ENCODE measurements at places on chromosomes 2 and 18. TPM values are rescaled to one million over a fixed set of nuclear protein-coding genes. Genes with fewer than 3 reads are reported as not detected.

GRCh38 chr2:234754126-234754525 is 197.7 kb upstream of the SH3BP4 start:
- no peaks in the 10 kb centered on the region for H3K36me3 ChIP-seq
- no peak overlapping the region for H3K27ac ChIP-seq
- no peak for ATAC-seq
- H3K4me3 ChIP-seq, result no peak overlapping the region
- no peaks in the 10 kb centered on the region for H3K27me3 ChIP-seq

- H3K27ac ChIP-seq, result no peak overlapping the region
- H3K4me3 ChIP-seq, result no peak overlapping the region
- H3K36me3 ChIP-seq, result no peaks in the 10 kb centered on the region
- no peak for ATAC-seq
- no peaks in the 10 kb centered on the region for H3K27me3 ChIP-seq
Measured at GRCh38 chr2:50535256-50535655, 496.7 kb downstream of the NRXN1 start.

- no peaks in the 10 kb centered on the region for H3K36me3 ChIP-seq
- ATAC-seq, result no peak
- H3K4me3 ChIP-seq, result no peak overlapping the region
- no peaks in the 10 kb centered on the region for H3K4me1 ChIP-seq
Measured at GRCh38 chr2:224847961-224848850, 132.0 kb upstream of the CCDC195 start.

- H3K27ac ChIP-seq, result no peak overlapping the region
- no peaks in the 10 kb centered on the region for H3K27me3 ChIP-seq
- H3K4me1 ChIP-seq, result no peaks in the 10 kb centered on the region
Measured at GRCh38 chr2:101135412-101136296, 15.5 kb downstream of the TBC1D8 start.

- H3K4me3 ChIP-seq, result no peak overlapping the region
- H3K27me3 ChIP-seq, result no peaks in the 10 kb centered on the region
- H3K27ac ChIP-seq, result no peak overlapping the region
- ATAC-seq, result no peak
- H3K36me3 ChIP-seq, result no peaks in the 10 kb centered on the region
Measured at GRCh38 chr2:76197842-76198448, 487.2 kb upstream of the GCFC2 start.

DNA sequence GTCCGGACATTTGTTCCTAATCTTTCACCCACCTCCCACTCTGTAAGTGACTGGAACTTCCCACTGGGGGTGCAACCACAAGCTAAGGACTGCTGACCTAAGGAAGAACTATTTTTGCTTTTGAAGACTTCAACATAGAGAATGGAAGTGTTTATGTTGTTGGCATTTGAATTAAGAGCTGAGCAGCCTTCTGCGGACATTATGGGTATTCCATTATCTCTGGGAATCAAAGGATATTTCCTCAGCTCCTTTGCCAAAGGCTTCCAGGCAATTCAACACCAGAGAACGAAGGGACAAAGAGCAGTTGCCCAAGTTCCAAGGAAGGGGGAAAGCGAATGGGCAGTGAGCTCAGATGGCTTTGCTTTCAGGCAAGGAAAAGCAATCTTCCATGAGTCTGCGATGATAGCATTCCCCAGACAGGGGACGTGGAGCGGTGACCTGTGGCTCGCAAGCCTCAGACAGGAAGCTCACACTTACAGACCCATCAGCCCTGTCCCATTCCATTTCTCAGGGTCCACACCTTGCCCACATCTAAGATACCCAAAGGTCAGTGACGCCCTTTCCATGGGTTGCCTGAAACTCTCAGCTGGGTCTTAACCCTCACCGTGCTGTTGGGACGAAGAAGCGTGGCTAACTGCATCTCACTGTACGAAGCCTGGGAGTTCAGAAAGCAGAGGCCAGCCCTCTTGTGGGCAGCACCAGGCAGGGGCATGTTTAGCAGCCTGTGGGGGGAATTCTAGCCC is 116.8 kb downstream of the COPS8 start:
- H3K4me1 ChIP-seq, result no peaks in the 10 kb centered on the region
- H3K36me3 ChIP-seq, result no peaks in the 10 kb centered on the region
- no peak for ATAC-seq
- H3K27ac ChIP-seq, result no peak overlapping the region
- H3K4me3 ChIP-seq, result no peak overlapping the region

DNA sequence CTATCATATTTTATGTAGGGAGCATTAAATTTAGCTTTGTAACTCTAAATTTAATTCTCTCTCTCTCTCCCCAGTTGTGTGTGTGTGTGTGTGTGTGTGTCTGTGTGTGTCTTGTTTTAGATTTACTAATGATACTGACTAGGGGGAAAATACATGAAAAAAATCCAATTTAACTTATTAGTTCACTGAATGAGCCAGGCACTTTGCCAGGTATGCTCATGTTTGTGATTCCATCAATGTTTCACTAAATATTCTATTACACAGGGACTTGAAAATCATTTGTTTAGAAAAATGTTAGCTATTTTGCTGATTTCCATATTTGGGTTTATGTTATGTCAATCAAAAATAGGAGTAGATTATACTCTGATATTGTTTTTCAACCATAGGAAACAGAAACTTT is 203.7 kb upstream of the ZNF804A start:
- no peaks in the 10 kb centered on the region for H3K36me3 ChIP-seq
- no peak for ATAC-seq
- no peak overlapping the region for H3K27ac ChIP-seq
- no peaks in the 10 kb centered on the region for H3K4me1 ChIP-seq
- no peaks in the 10 kb centered on the region for H3K27me3 ChIP-seq

DNA sequence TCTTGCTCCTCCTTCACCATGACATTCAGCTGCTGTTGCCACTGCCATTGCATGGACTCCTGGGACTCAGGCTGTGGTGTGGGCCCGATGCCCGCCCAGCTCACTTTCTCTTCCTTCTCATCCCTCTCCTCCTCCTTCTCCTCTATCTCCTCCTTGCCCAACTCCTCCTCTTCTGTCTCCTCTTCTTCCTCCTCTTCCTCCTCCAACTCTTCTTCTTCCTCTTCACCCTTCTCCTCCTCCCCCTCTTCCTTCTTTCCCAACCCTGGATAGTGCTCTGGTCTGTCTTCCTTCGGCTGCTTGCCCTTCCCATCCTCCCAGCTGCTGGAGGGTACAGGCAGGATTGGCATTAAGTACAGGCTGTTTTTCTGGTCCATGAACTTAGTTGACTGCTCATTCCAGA is 10.8 kb upstream of the CRYBA2 start:
- H3K27me3 ChIP-seq, result peaks cover 100% of the 10 kb centered on the region
- H3K27ac ChIP-seq, result no peak overlapping the region
- H3K4me3 ChIP-seq, result no peak overlapping the region
- no peak for ATAC-seq
- H3K4me1 ChIP-seq, result peaks cover 21% of the 10 kb centered on the region

GRCh38 chr18:8717011-8717770 is 11.8 kb downstream of the MTCL1 start:
- H3K4me1 ChIP-seq, result no peaks in the 10 kb centered on the region
- no peak for ATAC-seq
- H3K27me3 ChIP-seq, result no peaks in the 10 kb centered on the region
- H3K4me3 ChIP-seq, result no peak overlapping the region
- no peaks in the 10 kb centered on the region for H3K36me3 ChIP-seq

CDH2 gene
- total RNA-seq, result 52.9 TPM

DYNAP gene
- total RNA-seq, result 4.9 TPM

PSMA8 gene
- total RNA-seq, result not detected

LYG2 gene
- total RNA-seq, result not detected
